CD4-positive, alpha-beta T cell treated with Interleukin-17A for 4 hours (primary cell): ENCODE measurements at places on chromosomes 4 and X.

GRCh38 chr4:64326507-64326906, 82.7 kb downstream of the TECRL start:
- DNase-seq, result no peak

DNA sequence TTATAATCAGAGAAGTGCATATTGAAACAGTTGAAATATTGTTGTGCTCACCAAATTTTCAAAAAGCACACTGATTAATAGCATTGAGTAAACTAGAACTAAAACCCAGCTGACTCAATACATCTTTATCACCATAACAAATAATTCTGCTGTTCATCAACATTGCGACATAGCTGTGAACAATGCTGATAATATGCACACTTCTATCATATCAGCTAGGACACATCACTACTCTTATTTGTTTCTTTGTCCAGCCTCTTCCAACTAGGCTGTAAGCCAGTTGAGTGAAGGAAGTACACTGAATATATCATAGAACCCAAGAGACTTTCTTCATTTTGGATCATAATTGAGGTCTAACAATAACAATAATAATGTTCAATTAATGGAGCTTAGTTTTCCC, 349.7 kb downstream of the IQCM start:
- DNase-seq, result no peak

DNA sequence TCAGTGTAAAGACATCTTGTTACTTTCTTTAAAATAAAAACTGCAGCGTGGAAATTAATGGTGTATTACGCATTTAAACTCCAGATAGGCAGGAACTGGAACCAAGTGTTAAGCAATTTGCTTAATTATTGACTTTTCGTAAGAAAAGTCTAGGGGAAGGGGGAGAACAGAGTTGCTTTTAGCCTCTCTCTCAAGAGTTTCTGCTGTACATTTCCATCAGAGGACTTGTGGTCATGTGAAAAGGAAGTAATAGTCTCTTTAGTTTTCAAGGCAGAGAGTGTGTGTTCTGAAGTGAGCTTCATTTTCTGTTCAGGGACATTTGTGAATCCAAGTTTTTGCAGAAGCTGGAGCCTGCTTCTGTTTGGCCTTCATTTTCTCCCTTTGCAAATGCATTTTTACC, 127.2 kb downstream of the UBE2K start:
- DNase-seq, result no peak

DNA sequence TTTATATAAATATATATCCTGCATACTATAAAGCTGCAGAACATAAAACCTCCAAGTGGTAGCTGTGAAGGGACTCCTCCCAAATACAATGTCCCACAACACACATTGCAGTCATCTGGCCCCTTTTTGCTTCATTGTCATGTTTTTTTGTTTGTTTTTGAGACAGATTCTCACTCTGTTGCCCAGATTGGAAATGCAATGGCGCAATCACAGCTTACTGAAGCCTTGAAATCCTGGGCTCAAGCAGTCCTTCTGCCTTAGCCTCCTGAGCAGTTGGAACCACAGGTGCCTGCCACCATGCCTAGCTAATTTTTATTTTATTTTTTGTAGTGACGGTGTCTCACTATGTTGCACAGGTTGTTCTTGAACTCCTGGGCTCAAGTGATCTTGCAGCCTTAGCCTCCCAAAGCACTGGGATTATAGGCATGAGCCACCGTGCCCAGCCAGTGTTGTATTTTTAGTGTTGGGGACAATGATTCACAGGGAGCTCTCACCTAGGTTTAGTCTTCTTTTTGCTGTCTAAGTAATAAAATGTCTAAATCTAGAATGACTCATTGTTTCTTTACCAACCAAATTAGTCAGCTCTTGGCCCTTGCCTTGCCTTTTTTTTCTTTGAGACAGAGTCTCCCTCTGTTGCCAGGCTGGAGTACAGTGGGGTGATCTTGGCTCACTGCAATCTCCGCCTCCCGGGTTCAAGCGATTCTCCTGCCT, 24.0 kb upstream of the XIAP start:
- no peak for DNase-seq

GRCh38 chr4:84928089-84928488, 38.4 kb downstream of the WDFY3 start:
- DNase-seq, result no peak
